ENCODE measurements at places on chromosomes 3 and 15. TPM values are rescaled to one million over a fixed set of nuclear protein-coding genes. Genes with fewer than 3 reads are reported as not detected.

- H3K27me3 ChIP-seq: peaks cover 27% of the 10 kb centered on the region
- H3K27ac ChIP-seq: no peak overlapping the region
- H3K4me1 ChIP-seq: no peaks in the 10 kb centered on the region
- DNase-seq: no peak
- no peaks in the 10 kb centered on the region for H3K36me3 ChIP-seq
- no peak overlapping the region for H3K4me3 ChIP-seq
Observed at GRCh38 chr3:43279082-43279481, 7.3 kb upstream of the SNRK start.

- no peak for DNase-seq
- peaks cover 13% of the 10 kb centered on the region for H3K27me3 ChIP-seq
- H3K27ac ChIP-seq: no peak overlapping the region
- H3K4me3 ChIP-seq: no peak overlapping the region
Observed at GRCh38 chr3:14522129-14522691, 17.9 kb downstream of the GRIP2 start.

DNA sequence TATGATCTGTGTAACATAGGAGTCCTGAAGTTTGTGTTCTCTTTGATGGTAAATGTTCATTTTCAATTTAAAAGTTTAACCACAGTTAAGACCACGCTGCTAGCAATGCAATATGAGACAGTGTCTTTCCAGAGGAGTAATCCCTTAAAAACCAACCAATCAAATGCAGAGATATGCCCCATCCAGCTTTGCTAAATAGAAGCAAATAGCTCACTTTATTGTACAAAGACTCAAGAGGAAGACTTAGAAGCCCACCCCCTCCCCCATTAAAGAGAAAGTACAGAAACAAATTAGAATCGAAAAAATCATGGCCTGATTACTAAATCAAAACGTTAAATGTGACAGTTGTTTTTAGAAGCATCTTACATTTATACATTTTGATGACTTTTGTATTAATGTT lies 2.1 kb upstream of the ANP32A start:
- H3K4me1 ChIP-seq: peaks cover 3% of the 10 kb centered on the region
- H3K27me3 ChIP-seq: peaks cover 5% of the 10 kb centered on the region
- DNase-seq: no peak
- H3K4me3 ChIP-seq: no peak overlapping the region
- no peak overlapping the region for H3K27ac ChIP-seq

GRCh38 chr15:62403164-62403809 lies 238.2 kb upstream of the C2CD4B start:
- H3K4me3 ChIP-seq: no peak overlapping the region
- H3K27ac ChIP-seq: no peak overlapping the region
- no peaks in the 10 kb centered on the region for H3K36me3 ChIP-seq
- no peaks in the 10 kb centered on the region for H3K27me3 ChIP-seq
- H3K4me1 ChIP-seq: peaks cover 17% of the 10 kb centered on the region

DNA sequence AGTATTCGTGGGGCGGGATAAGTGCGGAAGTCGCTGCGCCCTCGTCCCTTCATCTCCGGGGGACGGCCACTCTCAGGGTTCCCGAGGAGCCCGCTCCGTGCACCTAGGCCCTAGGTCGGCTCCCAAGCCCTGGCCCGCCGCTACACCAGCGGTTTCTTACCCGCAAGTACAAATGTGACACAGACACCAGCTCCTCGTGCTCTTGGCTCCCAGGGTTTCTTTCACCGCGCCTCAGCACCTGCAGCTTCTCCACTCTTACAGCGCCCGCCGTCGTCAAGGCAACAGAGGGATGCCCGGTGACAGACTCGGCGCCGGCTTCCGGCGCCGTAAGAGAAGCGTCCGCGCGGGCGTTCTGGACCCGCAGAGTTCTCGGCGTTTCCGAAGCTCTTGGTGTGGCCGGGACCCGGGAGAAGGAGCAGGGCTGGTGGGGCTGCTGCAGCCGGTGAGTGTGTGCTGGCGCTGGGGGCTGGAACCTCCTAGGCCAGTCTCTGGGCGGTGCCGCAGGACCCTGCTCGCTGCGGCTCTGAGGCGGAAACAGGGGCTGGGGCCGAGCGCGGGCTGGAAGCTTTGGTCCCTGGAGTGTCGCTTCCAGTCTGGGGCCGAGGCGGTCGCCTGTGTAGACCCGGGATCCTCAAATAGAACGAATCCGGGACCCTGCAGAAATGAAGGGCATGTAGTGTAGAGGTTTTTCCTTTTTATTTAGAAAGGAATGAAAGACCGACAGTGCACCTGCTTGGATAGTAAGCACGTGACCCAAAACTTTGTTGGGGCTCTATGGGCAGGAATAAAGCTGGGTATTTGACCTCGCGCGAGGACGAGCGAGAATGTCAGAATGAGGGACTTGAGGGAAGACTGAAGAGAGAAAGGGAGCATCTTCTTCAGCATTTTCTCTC lies 155.4 kb upstream of the GOLGA6L4 start:
- peak; percentile 3 for DNase-seq
- no peak overlapping the region for H3K27ac ChIP-seq
- H3K36me3 ChIP-seq: no peaks in the 10 kb centered on the region
- no peaks in the 10 kb centered on the region for H3K4me1 ChIP-seq

SLC2A2 gene
- not detected for total RNA-seq

DNA sequence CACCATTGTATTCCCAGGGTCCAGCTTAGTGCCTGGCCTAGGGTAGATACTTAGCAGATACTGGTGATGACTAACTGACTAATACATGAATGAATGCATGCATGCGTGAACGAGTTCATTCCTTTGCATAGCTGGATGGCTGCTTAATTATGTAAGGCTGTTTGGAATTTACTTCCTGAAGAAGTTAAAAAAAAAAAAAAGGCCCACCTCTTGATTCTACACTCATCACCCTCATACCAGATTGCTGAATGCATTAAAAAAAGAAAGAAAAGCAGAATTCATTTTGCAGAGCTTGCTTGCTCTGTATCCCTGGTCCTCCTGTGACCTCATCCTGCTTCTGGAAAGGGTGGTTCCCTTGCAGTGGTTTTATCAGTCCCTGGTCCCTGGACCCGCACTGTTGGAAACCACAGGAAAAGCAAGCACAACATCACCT lies 277.6 kb upstream of the CFAP20DC start:
- 0 out of 2 replicates have a peak, but pooled peaks cover 2% of the 10 kb centered on the region for H3K27me3 ChIP-seq
- H3K36me3 ChIP-seq: no peaks in the 10 kb centered on the region
- H3K4me1 ChIP-seq: no peaks in the 10 kb centered on the region

- H3K27me3 ChIP-seq: no peaks in the 10 kb centered on the region
- H3K36me3 ChIP-seq: peaks cover 2% of the 10 kb centered on the region
- peak overlapping the region; percentile 98 for H3K27ac ChIP-seq
- H3K4me3 ChIP-seq: peak overlapping the region; percentile 60
- no peak for DNase-seq
Observed at GRCh38 chr15:50355619-50355905, 564 bp upstream of the GABPB1 start.

CILP gene
- not detected for total RNA-seq

- no peaks in the 10 kb centered on the region for H3K27me3 ChIP-seq
- H3K27ac ChIP-seq: no peak overlapping the region
- no peak for DNase-seq
- peaks cover 34% of the 10 kb centered on the region for H3K36me3 ChIP-seq
Observed at GRCh38 chr15:81309647-81310450, 14.1 kb downstream of the STARD5 start.

GRCh38 chr15:34821831-34822230 lies 26.5 kb upstream of the ACTC1 start:
- peaks cover 4% of the 10 kb centered on the region for H3K27me3 ChIP-seq
- no peak overlapping the region for H3K4me3 ChIP-seq
- peaks cover 4% of the 10 kb centered on the region for H3K4me1 ChIP-seq
- no peak for DNase-seq
- H3K27ac ChIP-seq: no peak overlapping the region
- H3K36me3 ChIP-seq: no peaks in the 10 kb centered on the region

GRCh38 chr3:95721938-95722337 lies 1092.5 kb upstream of the EPHA6 start:
- no peak overlapping the region for H3K27ac ChIP-seq
- no peaks in the 10 kb centered on the region for H3K36me3 ChIP-seq
- no peaks in the 10 kb centered on the region for H3K4me1 ChIP-seq
- no peak for DNase-seq
- no peaks in the 10 kb centered on the region for H3K27me3 ChIP-seq
- H3K4me3 ChIP-seq: no peak overlapping the region

GABRR3 gene
- not detected for total RNA-seq

GRCh38 chr3:42067326-42067725 lies 23.8 kb upstream of the TRAK1 start:
- H3K27me3 ChIP-seq: no peaks in the 10 kb centered on the region
- H3K27ac ChIP-seq: peak overlapping the region; percentile 34
- H3K36me3 ChIP-seq: no peaks in the 10 kb centered on the region
- peaks cover 28% of the 10 kb centered on the region for H3K4me1 ChIP-seq
- DNase-seq: peak; percentile 63
- H3K4me3 ChIP-seq: no peak overlapping the region

GXYLT2 gene
- total RNA-seq: 11.4 TPM

DNA sequence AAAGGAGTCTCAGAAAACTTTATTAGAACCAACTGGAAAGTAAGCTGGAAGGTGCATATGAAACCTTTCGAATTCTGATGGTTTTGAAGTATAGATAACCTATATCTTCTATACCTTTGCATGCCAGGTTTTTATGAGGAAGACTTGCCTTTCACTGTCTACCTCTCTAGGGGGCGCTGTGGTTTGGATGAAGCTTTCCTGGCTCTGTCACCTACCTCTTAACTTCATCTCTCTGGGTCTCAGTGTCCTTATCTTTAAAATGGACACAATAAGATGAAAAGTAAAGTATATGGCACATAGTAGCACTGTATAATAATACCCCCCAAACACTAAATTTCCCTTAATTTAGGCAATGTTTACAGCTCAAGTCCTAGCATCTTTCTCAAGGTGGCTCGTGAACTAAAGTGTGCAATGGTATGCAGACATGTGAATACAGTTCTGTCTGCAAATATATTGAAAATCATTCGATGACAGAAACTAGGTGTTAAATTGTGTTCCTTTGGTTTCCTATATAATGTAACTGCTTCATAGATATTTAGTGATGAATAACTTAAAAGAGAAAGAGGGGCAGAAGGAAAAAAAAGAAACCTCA lies 314.3 kb downstream of the CHST2 start:
- 0 out of 2 replicates have a peak, but pooled peaks cover 2% of the 10 kb centered on the region for H3K4me1 ChIP-seq
- no peaks in the 10 kb centered on the region for H3K27me3 ChIP-seq
- no peaks in the 10 kb centered on the region for H3K36me3 ChIP-seq

GRCh38 chr3:58038675-58039292 lies 30.6 kb downstream of the FLNB start:
- H3K4me3 ChIP-seq: no peak overlapping the region
- peaks cover 29% of the 10 kb centered on the region for H3K4me1 ChIP-seq
- no peak for DNase-seq
- no peak overlapping the region for H3K27ac ChIP-seq

DNA sequence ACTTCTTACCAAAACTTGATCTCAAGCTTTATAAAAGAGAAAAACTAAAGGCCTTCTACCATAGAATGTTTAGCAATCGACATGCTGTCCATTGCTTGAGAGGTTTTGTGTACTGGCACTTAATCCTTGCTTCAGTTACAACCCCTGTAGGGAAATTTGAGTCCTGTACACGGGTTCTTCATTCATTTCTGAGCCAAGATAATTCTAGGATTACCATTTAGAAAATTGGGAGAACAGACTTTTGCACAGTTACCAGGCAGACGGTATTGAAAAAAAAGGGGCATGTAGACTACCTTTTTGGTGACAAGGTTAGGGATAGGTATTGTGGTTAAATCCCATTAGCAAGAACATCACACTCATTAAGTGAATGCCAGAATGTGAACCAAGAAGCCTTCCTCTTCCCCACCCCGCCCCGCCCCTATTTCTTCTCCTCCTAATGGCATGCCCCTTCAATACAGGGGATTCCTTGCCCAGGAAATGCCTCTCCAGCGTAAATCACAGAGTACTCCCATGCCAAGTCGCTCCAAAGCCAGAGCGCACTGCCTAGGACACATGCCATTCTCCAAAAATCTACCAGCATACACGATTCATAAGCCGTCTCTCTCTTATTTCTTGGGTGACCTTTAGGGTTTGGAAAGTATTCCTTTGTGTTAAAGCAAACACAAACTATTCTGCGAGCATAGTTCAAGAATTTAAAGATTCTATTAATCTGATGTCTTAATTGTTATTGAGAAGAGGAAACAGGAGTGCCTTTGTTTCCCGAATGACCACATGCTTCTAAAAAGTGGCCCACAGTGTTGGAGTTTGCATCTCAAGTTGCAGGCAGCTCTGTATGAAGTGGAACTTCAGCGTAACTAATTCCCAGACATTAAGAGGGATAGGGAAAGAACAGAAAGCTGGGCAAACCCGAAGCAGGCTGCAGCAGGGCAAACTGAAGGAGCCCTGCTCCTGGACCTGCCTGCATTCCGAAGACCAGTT lies 164.0 kb upstream of the NR2F2 start:
- no peaks in the 10 kb centered on the region for H3K4me1 ChIP-seq
- no peaks in the 10 kb centered on the region for H3K27me3 ChIP-seq
- no peak overlapping the region for H3K27ac ChIP-seq
- no peak for DNase-seq

GOLGA6B gene
- not detected for total RNA-seq

DNA sequence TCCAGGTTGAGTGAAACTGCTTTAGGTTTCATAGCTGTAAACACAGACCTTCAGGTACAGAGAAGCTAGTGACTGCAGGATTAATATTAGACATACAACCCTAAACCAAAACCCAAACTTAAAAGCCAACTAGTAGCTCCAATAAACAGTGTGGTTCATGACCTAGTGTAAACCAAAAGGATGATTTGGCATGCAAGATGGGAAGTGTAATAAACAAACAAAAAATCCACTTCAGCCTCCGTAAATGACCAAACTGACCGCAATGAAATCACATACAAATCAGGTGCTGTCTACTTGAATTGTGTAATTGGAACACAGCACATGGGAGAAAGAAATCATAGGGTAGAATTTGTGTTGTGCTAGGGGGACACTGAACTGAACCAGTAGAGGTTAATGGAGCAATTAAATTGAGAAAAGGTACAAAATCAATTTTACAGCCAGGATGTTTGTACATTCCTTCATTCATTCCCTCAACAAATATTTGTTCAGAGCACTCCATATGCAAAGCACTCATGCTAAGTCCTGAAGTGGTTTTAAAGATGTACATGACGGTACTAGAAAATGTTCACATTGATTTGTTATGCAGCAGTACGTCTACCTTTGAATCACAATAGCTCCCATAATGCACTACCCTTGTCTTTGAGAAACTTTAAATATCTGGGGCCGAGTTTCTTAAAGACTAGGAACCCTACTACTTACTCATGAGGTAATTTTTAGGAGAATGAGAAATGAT lies 21.4 kb upstream of the CHST2 start:
- no peak overlapping the region for H3K4me3 ChIP-seq
- peaks cover 19% of the 10 kb centered on the region for H3K27me3 ChIP-seq
- DNase-seq: no peak
- no peaks in the 10 kb centered on the region for H3K4me1 ChIP-seq
- no peaks in the 10 kb centered on the region for H3K36me3 ChIP-seq
- no peak overlapping the region for H3K27ac ChIP-seq

Measured in IMR-90 (cell line).